Naive thymus-derived CD4-positive, alpha-beta T cell (primary cell): ENCODE measurements at places on chromosomes 7 and 10. TPM values are rescaled to one million over a fixed set of nuclear protein-coding genes. Genes with fewer than 3 reads are reported as not detected.
A peak's percentile ranks its signal among the peaks of the same experiment; 100 is the strongest.

The RASSF4 gene
- 0.84 TPM for polyA plus RNA-seq

The CYP26C1 gene
- polyA plus RNA-seq, result not detected

The TMEM236 gene
- not detected for polyA plus RNA-seq

The GPAM gene
- 3.3 TPM for polyA plus RNA-seq

The BTBD16 gene
- not detected for polyA plus RNA-seq

The NEUROG3 gene
- not detected for polyA plus RNA-seq

The MALRD1 gene
- not detected for polyA plus RNA-seq

DNA sequence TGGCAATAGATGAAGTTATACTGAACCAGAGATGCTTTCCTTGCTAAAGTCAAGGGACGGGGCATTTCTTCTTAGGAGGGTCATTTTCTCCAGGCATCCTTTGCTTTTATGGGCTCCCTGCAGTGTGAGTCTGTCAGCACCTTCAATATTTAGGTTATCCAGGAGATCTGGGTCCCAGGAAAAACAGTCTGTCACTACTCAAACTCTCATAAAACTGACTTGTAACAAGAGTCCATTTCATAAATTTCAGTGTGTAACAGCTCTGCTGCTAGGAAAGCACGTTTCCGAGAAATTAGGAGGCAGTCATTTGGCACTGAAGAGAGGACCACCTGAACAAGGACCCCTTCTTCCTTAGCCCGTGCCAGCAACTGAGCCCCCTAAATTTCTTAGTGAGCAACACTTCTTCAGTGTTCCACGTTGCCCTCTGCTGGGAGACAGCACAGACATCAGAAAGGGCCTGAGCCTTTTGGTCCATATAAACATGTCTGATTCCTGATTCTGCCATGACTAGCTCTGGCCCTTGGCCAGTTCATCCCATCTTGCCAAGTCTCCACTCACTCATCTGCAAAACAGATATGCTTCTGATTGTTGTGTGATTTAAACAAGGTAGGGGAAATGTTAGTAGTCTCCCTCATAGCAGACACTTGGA lies 7.2 kb downstream of the GCC1 start:
- peaks cover 6% of the 10 kb centered on the region for H3K36me3 ChIP-seq
- DNase-seq, result no peak
- peaks cover 14% of the 10 kb centered on the region for H3K4me1 ChIP-seq
- no peak overlapping the region for H3K4me3 ChIP-seq
- H3K27me3 ChIP-seq, result no peaks in the 10 kb centered on the region

GRCh38 chr7:3042861-3043489 lies 692 bp downstream of the CARD11 start:
- peak overlapping the region; percentile 100 for H3K27ac ChIP-seq
- no peaks in the 10 kb centered on the region for H3K36me3 ChIP-seq
- no peaks in the 10 kb centered on the region for H3K27me3 ChIP-seq

DNA sequence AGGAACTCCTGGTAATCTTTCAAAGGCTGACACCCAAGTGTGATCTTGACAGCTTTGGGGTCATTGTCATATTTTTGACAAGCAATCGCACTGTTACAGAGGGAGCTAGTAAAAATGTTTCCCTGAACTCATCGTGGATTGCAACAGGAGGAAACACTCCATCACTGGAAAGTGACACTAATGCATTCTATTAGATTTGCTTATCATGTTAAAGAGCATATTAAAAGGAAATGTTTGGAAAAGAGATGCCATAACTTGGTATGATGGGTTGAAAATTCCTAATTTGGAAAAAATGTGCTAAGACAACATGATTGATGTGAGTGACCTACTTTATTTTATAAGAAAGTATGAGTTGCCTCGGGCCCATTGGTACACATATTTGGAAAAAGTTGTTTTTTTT lies 22.7 kb upstream of the EMX2 start:
- DNase-seq, result no peak
- H3K36me3 ChIP-seq, result no peaks in the 10 kb centered on the region
- no peaks in the 10 kb centered on the region for H3K27me3 ChIP-seq
- H3K4me1 ChIP-seq, result no peaks in the 10 kb centered on the region
- no peak overlapping the region for H3K27ac ChIP-seq

DNA sequence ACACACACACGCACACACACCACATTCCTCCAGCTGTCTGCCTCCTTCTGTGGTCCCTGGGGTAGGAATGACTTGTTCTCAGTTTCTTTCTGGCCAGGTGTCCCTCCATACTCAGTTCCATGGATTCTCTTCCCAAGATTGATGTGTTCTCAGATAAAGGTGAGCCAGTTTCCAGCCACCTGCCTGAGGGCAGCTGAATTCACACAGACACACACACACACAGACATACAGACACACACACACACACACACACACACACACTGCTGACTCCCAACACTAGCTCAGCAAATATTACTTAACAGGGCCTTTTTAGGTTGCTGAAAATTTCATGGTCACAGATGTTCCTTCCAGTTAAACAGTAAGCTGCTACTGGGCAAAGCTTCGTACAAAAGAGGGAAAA lies 45.4 kb upstream of the GDF10 start:
- no peaks in the 10 kb centered on the region for H3K27me3 ChIP-seq
- no peak overlapping the region for H3K4me3 ChIP-seq
- no peak for DNase-seq
- H3K36me3 ChIP-seq, result no peaks in the 10 kb centered on the region

DNA sequence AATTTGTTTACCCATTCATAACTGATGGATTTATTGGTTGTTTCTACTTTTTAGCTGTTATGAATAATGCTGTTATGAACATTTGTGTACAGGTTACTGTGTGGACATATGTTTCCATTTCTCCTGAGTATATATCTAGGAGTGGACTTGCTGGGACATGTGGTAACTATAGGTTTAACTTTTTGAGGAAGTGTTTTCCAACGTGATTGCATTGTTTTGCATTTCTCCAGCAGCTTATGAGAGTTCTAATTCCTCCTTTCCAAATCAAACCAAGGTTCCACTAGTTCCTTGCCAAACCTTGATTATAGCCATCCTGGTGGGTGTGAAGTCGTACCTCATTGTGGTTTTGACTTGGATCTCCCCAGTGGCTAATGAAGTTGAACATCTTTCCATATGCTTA lies 2.6 kb upstream of the PRF1 start:
- no peaks in the 10 kb centered on the region for H3K27me3 ChIP-seq
- no peak overlapping the region for H3K27ac ChIP-seq
- DNase-seq, result no peak
- no peak overlapping the region for H3K4me3 ChIP-seq
- H3K36me3 ChIP-seq, result no peaks in the 10 kb centered on the region

- H3K4me3 ChIP-seq, result no peak overlapping the region
- H3K4me1 ChIP-seq, result no peaks in the 10 kb centered on the region
- DNase-seq, result no peak
- no peaks in the 10 kb centered on the region for H3K36me3 ChIP-seq
These were observed 31.9 kb downstream of the SH2B2 start for GRCh38 chr7:102318482-102318971.

GRCh38 chr7:30922596-30922995 lies 10.9 kb downstream of the AQP1 start:
- no peaks in the 10 kb centered on the region for H3K4me1 ChIP-seq
- H3K27me3 ChIP-seq, result no peaks in the 10 kb centered on the region
- no peaks in the 10 kb centered on the region for H3K36me3 ChIP-seq
- no peak overlapping the region for H3K27ac ChIP-seq

- no peak overlapping the region for H3K27ac ChIP-seq
- H3K27me3 ChIP-seq, result no peaks in the 10 kb centered on the region
- DNase-seq, result no peak
- H3K36me3 ChIP-seq, result no peaks in the 10 kb centered on the region
- no peak overlapping the region for H3K4me3 ChIP-seq
These were observed 32.9 kb downstream of the ABLIM1 start for GRCh38 chr10:114624951-114625780.

DNA sequence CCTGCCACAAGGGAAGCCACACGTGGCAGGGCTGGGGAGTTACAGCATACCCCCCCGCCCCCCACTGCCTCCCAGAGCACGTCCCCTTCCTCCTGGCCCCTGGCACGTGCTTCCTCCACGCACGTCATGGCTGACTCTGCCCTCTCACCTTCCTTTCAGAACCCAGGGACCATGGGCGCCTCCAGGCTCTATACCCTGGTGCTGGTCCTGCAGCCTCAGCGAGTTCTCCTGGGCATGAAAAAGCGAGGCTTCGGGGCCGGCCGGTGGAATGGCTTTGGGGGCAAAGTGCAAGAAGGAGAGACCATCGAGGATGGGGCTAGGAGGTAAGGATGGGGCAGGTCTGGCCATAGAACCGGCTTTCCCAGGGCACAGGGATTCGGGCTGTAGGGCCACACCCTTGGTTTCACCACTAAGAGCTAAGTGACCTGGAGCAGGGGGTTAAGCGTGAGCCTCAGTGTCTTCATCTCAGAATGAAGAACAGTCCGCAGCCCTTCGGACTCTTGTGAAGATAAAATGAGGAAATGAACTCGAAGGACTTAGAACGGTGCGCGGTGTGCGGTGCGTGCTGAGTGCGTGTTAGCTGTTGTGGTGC lies 2.5 kb downstream of the NUDT1 start:
- no peaks in the 10 kb centered on the region for H3K36me3 ChIP-seq
- H3K4me3 ChIP-seq, result no peak overlapping the region
- DNase-seq, result no peak
- peaks cover 5% of the 10 kb centered on the region for H3K4me1 ChIP-seq
- no peaks in the 10 kb centered on the region for H3K27me3 ChIP-seq

DNA sequence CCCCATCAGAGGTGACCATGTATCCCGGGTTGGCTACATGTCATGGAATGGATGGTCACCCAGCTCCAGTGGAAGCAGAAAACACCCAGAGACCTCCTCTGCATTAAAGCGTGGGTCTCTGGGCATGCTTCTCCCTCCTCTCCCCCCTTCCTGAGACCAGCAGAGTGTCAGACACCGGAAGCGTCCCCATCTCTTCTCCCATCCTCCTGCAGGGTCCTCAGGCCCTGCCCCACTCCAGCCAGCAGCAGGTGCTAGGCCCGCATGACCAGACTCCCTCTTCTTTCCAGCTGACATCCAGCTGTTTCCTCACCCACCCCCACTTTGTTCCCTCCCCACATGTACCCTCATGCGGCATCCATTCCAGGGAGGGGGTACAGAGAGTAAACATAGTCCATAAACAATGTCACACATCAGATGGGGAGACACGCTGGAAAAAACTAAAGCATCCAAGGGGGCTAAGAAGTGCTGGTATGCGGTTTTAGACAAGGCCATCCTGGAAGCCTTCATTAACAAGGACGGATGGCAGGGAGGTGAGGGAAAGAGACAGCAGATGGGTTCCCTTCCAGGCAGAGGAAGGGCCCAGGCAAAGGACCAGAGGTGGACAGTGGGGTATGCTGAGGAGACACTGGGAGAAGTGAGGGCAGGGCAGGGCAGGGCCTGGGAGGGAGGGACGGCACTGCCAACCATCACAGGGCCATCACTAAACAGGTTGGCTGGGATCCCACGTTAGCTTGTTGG lies 12.5 kb upstream of the SLC18A3 start:
- no peak overlapping the region for H3K27ac ChIP-seq
- H3K27me3 ChIP-seq, result no peaks in the 10 kb centered on the region
- no peak for DNase-seq
- no peaks in the 10 kb centered on the region for H3K4me1 ChIP-seq
- H3K36me3 ChIP-seq, result no peaks in the 10 kb centered on the region

- H3K4me1 ChIP-seq, result no peaks in the 10 kb centered on the region
- no peak for DNase-seq
- no peaks in the 10 kb centered on the region for H3K27me3 ChIP-seq
- no peaks in the 10 kb centered on the region for H3K36me3 ChIP-seq
- no peak overlapping the region for H3K4me3 ChIP-seq
- no peak overlapping the region for H3K27ac ChIP-seq
These were observed 335.2 kb downstream of the PRPF18 start for GRCh38 chr10:13921941-13922340.

GRCh38 chr7:129298268-129298893 lies 73.6 kb downstream of the AHCYL2 start:
- H3K4me1 ChIP-seq, result no peaks in the 10 kb centered on the region
- H3K27ac ChIP-seq, result no peak overlapping the region
- H3K4me3 ChIP-seq, result no peak overlapping the region
- H3K27me3 ChIP-seq, result no peaks in the 10 kb centered on the region

DNA sequence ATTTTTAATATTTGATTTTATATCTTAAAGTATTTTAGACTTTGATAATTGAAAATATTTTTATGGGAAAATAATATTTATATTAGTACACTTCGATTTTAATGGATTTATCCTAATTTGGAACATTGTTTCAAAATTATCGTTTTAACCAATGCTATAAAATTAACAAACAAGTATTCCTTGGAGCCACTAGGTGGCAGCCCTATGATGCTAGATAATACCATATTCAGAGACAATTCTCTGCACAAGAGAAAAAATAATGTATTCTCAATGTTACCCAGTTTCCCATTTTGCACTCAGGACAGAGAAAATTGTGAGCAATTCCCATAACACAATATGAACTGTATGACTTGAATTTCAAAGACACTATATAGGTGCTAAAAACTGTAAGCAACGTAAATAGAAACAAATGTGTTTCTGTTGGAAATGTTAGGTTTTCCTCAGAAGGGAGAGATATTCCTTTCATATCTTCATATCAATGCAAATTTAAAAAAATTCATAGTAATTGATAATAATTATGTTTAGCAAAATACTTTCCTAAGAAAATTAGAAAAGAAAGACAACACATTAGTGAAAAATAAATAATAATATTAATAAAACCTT lies 237.8 kb downstream of the SEMA3E start:
- no peaks in the 10 kb centered on the region for H3K36me3 ChIP-seq
- H3K4me3 ChIP-seq, result no peak overlapping the region
- no peak overlapping the region for H3K27ac ChIP-seq
- no peaks in the 10 kb centered on the region for H3K4me1 ChIP-seq

DNA sequence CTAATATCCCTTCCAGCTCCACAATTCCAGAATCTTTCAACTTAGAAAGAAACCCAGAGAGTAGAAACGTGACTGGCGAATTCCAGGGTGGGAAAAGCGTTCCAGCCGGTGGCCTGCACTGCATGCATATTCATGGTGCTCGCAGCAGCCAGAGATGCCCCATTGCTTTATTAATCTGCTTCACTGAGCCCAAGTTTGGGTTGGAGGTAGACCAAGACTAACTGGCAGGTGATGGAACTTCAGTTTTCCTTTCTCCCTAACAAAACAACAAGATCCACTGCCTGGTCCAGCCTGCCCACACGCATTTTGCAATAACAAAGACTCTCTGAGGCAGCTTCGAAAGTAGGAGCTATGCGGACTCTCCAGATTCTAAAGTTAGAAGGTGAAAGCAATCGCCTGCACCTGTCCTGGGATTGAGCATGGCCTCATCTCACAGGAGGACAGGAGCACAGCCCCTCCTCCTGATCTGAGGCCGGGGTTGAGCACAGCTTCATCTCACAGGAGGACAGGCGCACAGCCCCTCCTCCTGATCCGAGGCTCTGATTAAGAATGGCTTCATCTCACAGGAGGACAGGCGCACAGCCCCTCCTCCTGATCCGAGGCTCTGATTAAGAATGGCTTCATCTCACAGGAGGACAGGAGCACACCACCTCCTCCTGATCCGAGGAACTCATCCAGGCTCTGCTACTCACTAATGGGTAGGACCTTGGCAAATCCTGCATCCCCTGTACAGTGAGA lies 127.8 kb upstream of the LANCL2 start:
- no peaks in the 10 kb centered on the region for H3K4me1 ChIP-seq
- H3K27ac ChIP-seq, result no peak overlapping the region
- no peak overlapping the region for H3K4me3 ChIP-seq
- no peak for DNase-seq
- no peaks in the 10 kb centered on the region for H3K36me3 ChIP-seq
